ENCODE measurements at places on chromosomes 3 and 15. TPM values are rescaled to one million over a fixed set of nuclear protein-coding genes. Genes with fewer than 3 reads are reported as not detected.

DNA sequence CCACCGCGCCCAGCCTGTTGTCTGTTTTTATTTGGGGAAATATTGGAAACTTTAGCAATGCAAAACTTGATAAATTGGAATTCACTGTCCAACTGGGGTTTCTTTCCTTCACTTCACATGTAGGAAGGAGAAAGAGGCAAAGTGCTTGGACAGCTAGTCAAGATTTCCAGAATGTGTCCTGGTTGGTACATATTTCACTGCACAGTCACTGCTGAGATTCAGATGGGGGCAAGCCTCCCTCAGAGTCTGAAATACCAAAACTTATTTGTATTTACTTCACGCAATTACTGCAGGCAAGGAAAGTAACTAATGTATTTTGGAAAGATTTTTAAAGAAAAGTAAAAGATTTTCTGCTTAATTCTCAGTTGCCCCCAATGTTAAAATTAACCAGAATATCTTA is 21.0 kb downstream of the LRRC31 start:
- DNase-seq = no peak

DNA sequence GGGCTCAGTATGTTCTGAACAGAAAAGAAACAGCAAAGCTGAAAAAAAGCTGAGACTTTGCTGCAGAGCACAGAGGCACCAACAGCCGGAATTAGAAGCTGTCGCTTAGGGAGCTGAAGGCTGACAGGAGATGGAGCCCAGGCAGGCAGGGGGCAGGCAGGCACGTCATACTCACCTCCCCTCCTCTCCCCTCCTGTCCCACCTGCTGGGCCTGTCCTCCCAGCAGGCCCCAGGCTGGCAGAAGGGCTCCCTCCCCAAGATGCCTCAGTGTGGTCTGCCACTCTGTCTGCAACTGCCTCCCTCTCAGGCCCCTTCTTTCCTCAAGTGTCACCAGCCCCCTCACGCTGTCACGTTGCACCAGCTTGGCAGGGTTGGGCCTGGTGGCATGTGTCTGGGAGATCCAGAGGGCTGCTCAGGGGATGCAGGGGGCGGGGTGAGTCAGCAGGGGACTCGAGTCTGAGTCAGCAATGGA is 3.2 kb upstream of the ANKRD63 start:
- no peak for DNase-seq

GRCh38 chr3:45214061-45214680 is 11.9 kb downstream of the TMEM158 start:
- DNase-seq = no peak

DNA sequence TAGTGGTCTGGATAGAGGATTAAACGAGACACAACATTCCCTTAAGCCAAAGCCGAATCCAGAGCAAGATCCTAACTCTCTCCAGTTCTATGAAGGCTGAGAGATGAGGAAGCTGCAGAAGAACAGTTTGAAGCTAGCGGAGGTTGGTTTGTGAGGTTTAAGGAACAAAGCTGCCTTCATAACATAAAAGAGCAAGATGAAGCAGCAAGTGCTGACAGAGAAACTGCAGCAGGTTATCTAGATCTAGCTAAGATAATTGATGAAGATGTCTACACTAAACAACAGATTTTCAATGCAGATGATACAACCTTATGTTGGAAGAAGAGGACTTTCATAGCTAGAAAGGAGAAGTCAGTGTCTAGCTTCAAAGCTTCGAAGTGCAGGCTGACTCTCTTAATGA is 14.8 kb upstream of the GASK1A start:
- no peak for DNase-seq

- peak; percentile 95 for DNase-seq
Observed at GRCh38 chr3:27326629-27327545, 42.3 kb downstream of the NEK10 start.

- peak; percentile 56 for DNase-seq
Observed at GRCh38 chr3:187920030-187920429, 174.8 kb upstream of the BCL6 start.

GRCh38 chr3:73041537-73041936 is 19.9 kb upstream of the EBLN2 start:
- DNase-seq = no peak

GRCh38 chr3:101667331-101667730 is 9.6 kb downstream of the ZBTB11 start:
- DNase-seq = no peak

GRCh38 chr3:185439745-185440466 is 58.9 kb downstream of the TMEM41A start:
- DNase-seq = no peak

- no peak for DNase-seq
Observed at GRCh38 chr3:55567121-55567520, 80.0 kb upstream of the WNT5A start.

DNA sequence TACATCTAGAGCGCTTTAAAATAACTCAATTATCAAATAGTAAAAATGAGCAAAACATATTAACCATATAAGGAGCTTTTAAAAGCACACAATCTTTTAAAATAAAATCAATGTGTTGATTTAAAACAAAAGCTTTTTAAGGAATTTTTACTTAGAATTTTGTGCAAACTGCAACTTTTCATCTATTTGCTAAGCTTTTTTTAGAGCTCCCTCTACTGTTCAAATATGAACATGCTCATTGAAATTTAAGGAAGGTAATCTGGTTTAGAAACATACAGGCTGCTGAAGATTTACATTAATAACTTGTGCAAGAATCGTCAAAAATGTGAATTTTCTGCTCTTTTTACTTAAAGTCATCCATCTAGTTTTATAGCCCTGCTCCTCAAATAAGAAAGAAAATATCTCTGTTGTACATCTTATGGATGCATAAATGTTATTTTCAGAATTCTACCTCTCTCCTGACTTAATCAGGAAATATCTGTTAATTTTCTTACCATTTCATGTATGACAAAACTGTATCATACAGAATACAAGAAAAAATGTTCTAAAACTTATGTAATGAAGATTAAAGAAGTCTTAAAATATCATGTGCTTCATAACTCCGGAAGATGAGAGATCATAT is 469.4 kb upstream of the ROBO2 start:
- peak; percentile 12 for DNase-seq

- DNase-seq = no peak
Observed at GRCh38 chr3:74621581-74621980, 7.1 kb upstream of the CNTN3 start.

- no peak for DNase-seq
Observed at GRCh38 chr3:134839422-134839821, 44.4 kb downstream of the EPHB1 start.

GRCh38 chr3:175005881-175006280 is 146.7 kb downstream of the NAALADL2 start:
- DNase-seq = peak; percentile 31

DNA sequence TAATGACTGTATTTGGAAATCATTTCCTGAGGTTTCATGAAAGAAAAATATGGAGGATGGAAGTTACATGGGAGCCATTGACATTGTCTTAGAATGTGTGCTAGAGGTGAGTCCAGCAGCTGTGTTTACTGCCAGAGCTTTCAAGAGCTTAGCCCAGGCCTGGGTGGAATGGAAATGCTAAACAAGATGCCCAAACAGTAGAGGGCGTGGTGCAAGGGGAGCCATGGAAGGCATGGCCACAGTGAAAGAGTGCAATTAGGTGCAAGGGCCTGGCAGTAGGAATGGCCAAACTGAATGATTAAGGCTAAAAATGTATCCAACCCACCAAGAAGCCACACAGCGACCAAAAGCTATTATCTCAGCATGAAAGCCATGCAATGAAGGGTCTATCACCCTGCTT is 257.7 kb upstream of the NR2F2 start:
- no peak for DNase-seq

GRCh38 chr3:49906073-49906743 is 2.5 kb upstream of the MST1R start:
- DNase-seq = peak; percentile 43

DNA sequence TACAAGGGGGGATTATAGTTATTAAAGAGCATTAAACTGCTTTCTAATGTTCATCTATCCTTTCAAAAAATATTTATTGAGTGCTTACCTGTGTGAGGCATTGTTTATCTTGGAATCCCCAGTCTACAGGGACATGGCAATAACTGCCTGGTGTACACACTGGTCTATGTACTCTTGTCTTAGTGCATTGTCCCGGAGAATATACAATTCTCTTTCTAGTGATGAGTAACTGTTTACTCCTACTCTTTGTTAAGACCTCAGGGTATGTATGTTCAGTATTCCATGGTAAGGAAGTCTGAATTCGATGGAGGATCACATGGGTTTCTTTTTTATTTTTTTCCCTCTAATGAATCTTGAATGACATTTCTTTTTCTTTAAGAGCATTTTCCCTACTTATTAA is 772.4 kb upstream of the NR2F2 start:
- DNase-seq = no peak

GRCh38 chr3:123148772-123149171 is 53.0 kb upstream of the SEC22A start:
- no peak for DNase-seq

DNA sequence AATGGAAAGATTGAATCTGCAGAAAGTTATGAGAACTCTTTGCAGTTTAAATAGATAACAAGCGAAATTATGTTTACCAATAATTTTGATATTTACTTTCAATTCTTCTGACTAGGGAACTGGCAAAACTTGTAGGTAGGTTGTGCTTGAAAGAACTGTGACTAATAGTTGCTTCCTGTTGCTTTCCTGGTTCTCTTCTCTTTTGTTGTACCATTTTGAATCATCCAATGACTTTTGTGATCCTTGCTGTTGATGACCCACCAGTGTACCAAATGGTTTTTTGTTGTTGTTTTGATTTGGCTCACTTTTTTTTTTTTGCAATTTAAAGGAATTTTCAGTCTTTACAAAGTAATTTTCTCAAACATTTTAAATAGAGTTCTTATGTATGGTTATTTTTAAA is 64.9 kb upstream of the DCBLD2 start:
- DNase-seq = no peak

- DNase-seq = no peak
Observed at GRCh38 chr3:52456169-52456799, 880 bp downstream of the NISCH start.

GRCh38 chr3:114331007-114331406 is 37.2 kb downstream of the TIGIT start:
- DNase-seq = no peak

GRCh38 chr15:82653483-82654168 is 6.5 kb upstream of the CPEB1 start:
- no peak for DNase-seq

DNA sequence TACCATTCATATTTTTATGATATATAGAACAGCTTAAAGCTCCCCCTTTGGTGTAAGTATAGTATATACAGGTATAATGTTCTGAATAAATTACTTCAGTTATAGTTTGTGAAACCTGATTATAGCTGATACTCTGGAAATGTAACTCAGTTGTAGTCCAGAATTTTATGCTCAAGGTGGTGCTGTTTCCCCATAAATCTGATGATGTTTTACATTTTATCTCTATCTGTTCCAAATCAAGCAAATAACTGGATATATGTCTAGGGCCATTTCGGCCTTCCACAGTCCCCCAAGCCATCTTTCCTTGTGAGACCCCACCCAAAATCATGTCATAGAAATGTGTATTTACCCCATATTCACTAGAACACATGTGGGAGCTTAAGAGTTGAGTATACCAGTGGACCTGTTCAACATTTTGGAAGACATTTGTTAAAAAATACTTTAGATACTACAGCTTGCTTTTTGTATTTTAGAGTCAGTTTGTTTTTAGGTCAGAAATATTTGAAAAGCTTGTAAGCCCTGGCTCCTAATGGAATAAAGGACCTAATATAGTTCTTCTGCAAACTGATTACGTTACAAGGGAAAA is 107.1 kb downstream of the ATG7 start:
- DNase-seq = peak; percentile 76

GRCh38 chr15:69092159-69092558 is 68.3 kb upstream of the GLCE start:
- peak; percentile 33 for DNase-seq

GRCh38 chr3:79253704-79254103 is 514.1 kb downstream of the ROBO1 start:
- no peak for DNase-seq

DNA sequence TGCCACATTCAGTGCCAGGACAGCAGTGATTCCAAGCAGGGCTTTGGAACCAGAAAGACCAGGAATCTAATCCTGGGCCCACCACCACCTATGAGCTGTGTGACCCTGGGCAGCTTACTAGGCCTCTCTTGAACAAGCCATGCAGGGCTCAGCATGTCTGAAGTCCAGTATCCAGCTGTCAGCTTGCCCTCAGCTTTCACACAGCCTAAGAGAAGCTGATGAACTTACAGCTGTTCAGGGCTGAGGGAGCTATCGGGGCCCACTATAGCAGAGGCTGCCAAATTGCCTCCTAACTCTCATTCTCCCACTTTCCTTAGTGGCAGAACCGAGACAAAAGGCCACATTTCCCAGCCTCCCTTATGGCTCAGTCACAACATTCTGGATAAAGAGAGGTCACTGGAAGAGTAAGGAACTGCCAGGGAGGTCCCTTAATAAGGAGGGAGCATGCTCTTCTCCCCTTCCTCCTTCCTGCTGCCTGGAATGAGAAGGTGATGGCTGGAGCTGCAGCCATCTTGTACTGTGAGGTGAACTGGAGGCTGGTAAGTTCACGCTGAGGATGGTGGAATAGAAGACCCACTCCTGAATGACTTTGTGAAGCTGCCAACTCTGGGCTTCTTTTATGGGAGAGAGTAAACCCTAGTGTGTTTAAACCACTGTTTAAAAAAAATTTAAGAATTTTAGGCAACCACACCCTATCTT is 34.5 kb downstream of the FEM1B start:
- no peak for DNase-seq

- no peak for DNase-seq
Observed at GRCh38 chr15:82851306-82851850, 42.0 kb downstream of the WHAMM start.

DNA sequence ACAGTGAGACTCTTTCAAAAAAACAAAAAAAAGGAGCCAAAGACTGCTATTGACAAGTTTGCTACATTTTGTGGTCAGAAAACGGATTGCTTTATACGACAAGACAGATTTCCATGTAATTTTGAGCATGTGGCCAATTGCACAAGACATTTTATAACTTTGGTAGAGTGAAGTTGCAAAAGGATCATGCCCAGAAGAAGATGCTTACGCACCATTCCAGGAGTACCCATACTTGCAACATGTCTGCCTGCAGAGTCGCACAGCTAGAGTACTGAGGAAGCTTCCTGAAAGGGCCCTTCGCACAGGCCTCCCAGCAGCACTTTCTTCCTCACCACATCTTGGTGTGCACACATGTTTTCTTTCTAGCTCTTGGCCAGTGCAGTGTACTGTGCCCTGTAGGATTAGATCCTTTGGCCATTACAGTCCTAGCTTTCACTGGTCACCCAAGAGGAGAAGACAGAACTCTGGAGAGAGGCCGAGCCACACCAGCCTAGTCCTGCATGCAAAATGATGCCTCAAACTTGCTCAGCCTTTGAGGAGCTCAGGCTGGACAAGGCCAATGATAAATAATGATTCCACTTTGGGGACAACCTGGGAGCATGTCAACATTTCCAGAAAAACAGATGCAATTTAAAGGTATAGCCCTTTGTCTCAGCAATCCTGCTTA is 11.7 kb downstream of the CHDH start:
- no peak for DNase-seq

ZMAT3 gene
- total RNA-seq = 44.9 TPM

MTMR10 gene
- total RNA-seq = 25.4 TPM

GPR62 gene
- total RNA-seq = under 0.01 TPM

ZNF502 gene
- 4.2 TPM for total RNA-seq

PLS1 gene
- total RNA-seq = 1.6 TPM

LNP1 gene
- total RNA-seq = 4.2 TPM

SEMA6D gene
- 3.0 TPM for total RNA-seq
